Activated T-cell treated with anti-CD3 and anti-CD28 coated beads, Interleukin-2, amount 50 U/mL, for 1 hour (primary cell): ENCODE measurements at places on chromosomes 7 and 10.

DNA sequence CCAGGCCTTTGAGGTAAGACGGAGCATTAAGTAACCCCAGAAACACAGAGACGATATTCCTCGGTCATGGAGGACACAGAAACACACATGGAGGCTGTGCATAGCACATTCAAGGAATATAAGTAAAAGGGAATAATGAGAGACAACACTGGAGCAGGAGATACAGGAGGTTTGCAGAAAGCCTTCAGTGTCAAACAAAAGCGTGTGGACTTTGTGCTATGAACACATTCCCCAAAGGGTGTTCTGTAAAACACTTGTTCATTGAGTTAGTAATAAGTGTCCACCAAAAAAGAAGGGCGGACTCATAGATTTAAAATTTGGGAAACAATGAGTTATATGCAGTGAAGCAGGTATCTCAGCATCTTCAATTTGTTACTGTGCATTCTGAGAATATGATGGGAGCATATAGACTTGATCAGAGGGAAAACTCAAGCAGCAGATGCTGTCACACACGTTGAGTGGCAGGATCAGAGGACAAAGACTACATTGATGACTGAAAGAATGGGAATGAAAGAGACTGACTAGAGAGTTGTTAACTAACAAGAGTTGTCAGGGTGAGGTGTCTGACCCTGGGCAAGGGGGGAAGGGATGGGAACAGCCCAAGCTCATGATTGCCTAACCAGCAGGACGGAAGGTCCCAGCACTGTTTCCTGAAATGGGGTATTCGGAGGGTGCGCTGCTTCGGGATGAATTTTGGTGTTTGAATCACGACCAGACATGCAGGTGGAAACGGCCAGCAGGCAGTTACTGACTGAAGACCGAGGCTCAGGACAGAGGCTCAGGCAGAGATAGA lies 85.2 kb upstream of the VIPR2 start:
- DNase-seq, result no peak

GRCh38 chr7:29917641-29918040 lies 72.0 kb downstream of the SCRN1 start:
- DNase-seq, result no peak

DNA sequence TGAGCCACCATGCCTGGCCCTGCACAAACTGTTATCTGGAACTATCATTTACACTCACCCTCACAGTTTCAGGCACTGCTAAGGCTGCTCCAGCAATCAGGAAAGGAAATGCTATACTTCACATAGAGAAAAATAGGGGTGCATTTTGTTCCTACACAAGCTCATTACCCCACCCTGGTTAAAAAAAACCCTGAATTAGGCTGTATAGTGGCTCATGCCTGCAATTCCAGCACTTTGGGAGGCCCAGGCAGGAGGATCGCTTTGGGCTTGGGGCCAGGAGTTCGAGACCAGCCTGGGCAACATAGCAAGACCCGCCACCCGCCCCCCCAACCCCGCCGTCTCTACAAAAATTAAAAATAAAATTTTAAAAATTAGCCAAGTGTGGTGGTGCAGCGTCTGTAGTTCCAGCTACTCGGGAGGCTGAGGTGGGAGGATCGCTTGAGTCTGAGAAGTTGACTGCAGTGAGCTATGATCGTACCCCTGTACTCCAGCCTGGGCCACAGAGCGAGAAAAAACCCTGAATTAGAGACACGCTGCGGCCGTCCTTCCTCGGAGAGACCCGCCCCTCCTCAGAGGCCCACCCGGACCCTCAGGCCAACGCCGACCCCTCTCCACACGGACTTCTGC lies 539 bp downstream of the PTCD1 start:
- DNase-seq, result no peak

DNA sequence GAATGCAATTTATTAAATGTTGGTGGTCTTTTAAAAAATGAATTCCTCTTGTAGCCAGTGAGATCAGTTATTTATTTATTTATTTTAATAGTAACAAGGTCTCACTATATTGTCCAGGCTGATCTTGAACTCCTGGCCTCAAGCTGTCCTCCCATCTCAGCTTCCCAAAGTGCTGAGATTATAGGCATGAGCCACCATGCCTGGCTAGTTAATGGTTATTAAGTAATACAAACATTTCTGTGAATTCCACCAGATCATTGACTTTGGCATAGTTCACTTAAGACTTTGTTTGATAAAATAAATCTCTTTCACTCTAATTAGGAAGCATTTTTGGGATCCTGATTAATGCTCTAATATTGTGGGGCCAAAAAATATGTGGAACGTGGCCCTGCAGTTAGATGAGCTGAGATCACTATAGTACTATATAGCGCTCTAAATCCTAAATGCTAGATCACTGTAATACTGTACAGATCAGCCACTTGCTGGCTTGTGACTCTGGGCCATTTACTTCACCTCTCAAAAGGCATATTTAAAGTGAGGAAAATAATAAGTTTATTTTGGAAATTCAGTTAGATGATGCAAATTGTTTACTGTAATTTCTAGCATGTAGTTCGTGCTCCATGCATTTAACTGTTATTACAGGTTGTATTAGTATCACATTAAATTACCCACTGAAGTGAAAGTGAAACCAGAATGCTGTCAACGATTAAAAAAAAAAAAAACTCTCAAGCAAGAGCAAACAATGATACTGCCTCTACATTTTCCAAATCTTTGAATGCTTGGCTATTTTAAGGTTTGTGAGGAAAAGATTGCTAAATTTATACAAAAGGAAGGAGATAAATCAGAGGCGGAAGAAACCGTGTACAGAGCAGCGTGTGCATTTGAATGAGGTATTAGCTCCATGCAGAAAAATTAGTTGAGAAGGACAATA lies 15.9 kb upstream of the FAS start:
- no peak for DNase-seq

DNA sequence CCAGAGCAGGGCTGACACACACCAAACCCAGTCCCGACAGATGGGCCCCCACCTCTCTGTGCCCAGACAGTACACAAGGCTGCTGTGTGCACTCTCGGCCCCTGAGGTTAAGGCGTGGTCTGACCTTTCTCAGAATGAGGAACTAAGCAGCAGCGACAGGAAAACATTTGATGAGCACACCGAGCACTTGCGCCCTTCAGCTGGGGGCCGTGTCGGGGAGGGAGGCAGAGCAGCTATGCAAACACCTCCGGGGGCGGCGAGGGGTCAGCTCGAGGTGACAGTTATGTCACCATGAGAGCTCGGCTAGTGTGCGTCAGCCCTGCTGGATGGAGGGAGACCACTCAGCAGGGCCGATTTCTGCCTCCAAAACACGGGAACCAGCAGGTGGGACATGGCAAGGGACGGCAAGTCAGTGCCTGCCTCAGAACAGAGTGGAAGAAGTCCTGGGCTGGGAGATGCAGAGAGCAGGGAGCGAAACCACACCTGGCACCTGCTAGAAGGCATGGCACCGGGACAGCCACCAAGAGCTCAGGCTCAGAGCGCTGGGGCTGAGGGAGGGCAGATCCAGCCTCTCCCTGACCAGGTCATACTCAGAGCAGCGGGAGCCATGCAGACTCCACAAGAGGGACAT lies 57.4 kb downstream of the CHST15 start:
- DNase-seq, result no peak

DNA sequence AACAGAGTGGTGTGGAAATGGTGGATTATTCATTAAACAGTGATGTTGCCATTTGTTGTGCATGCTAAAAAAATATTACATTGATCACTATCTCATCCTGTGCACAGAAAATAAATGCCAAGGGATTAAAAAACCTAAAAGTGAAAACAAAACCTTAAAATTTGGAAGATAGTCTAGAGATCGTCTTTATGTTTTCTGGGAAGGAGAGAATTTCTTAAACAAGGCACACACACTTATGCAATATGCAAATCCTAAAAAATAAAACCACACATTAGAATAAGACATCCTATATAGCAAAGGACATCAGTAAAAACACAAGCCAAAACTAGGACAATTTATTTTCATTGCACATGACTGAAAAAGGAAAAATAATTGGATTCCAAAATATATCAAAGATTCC lies 54.5 kb downstream of the MACC1 start:
- no peak for DNase-seq

DNA sequence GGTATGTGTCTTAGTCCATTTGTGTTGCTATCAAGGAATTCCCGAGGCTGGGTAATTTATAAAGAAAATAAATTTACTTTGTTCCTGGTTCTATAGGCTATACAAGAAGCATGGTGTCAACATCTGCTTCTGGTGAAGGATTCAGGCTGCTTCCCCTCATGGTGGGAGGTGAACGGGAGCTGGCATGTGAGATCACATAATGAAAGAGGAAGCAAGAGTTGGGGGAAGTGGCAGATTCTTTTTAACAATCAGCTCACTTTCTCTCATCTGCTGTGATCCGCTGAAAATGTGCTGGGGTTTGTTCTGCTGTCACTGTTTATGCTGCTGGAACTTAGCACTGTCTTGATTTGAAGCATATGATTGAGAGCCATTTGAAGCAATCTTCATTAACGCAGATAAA lies 730.0 kb upstream of the SORCS1 start:
- no peak for DNase-seq

DNA sequence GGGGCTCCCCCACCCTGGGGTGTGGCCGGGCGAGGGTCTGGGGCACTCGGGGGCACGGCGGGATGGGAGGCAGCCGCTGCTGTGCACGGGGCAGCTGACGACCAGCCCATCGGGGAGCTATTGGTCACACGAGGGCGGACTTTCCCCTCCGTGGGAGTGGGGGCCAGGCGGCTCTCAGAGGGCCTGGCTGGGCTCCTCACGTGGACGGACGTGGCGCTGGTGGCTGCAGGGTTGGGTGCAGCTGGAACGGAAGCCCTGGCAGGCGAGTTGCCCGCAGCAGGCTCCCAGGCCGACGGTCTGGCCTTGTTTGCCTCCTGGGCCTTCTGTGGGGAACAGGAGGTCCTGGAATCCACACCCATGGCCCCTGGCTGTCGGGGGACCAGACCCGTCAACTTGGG lies 14.3 kb downstream of the MICALL2 start:
- no peak for DNase-seq

- no peak for DNase-seq
Measured at GRCh38 chr7:44287488-44288380, 37.7 kb downstream of the CAMK2B start.

- no peak for DNase-seq
Measured at GRCh38 chr10:86579883-86580520, 58.4 kb upstream of the WAPL start.

GRCh38 chr7:7443806-7444350 lies 91.8 kb downstream of the COL28A1 start:
- DNase-seq, result no peak

DNA sequence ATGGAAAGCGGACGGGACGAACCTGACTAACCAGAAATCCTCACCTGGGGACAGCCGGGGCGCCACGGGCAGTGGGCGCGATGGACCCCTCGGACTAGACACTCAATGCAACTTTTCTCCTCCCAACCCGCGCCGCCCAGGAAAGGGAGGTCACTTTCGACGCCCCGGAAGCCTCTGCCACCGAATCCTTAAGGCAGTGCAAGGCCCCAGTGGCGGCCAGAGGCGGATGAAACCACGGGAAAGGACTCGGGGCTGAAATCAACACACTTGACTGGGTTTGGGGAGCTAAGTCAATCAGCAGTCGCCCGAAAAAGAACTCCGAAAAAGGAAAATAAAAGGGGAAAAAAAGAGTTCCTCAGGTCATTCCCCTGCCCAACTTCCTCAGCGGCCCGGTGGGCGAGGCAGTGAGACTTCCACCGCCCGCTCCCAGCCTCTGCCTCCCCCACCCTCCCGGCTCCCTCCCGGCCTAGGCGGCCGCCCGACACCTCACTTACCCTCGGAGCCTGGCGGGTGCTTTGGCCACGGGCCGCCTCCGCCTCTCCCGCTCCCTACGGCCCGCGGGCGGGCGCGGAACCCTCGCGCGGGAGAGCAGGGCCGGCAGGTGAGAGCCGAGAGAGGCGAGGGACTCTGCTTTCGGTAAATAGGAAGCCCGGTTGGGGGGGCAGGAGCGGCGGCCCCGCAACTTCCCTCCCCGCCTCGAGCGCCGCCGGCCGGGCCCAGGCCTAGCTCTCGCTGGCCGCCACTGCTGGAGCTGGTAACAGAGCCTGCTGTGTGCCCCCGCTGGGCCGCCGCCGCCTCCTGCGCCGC lies 518 bp downstream of the WAPL start:
- DNase-seq, result peak; percentile 51

DNA sequence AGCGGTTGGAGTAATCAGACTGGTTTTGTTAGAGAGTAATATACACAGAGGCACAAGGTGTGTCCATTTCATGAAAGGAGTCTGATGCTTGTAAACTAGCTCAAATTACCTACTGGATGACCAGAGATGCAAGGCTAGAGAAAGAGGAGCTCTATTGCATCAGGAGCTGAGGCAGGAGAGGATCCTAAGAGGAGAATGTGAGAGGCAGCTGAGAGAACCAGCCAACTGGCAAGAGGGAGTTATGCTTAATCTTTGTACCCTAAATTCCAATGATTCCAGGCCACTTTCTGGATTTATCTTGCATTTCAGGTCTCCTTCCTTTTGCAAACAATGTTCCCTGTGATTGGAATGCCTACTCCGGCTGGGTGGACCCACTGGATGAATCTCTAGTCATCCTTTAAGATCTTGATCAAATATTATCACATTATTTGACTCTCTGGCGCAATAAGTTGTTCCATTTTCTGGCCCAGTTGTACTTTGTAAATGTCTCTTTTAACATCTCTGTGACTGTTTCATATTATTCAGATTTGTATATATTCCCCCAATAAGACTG lies 57.5 kb upstream of the PTPN12 start:
- no peak for DNase-seq

DNA sequence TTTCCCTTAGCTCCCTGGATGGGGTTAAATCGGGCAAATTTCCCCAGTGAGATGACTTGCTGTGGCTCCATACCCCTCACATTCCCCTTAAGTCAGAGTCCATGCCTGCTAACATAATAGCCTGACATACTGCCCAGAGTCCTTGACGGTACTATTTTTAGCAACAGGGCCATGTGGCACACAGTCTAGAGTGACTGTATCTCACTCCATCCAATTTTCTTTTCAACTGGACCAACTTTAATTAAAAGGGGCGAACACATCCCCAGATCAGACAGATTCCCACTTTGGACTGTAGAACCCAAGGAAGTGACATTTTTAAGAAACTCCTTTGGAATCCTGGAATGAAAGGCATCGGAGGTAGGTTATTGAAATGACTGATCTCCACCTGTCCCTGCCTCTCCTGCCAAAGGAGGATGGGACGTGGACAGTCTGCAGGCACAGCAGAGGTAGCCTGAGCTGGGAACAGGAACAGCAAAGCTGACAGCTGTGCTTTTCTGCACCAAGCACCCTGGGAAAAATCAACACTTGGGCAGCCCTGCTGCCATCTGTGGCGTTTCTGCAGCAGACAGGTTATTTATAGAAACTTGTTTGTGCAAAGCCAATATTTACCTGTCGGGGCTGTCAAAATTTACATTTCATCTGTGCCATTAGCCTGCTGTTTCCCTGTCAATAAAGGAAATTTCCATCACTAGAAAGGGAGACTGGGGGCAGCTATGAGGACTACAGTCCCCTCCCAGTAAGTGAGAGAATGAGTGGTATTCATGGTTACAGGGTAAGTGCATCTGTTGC lies 221.5 kb upstream of the AOAH start:
- no peak for DNase-seq
